Testis (tissue), 5 donors: ENCODE measurements at places on chromosomes 6 and 20. TPM values are rescaled to one million over a fixed set of nuclear protein-coding genes. Genes with fewer than 3 reads are reported as not detected.

HSPA12B gene
- 10.7 TPM for total RNA-seq

PLEKHG1 gene
- total RNA-seq, result 104 TPM

C20orf144 gene
- 40.0 TPM for total RNA-seq

GMPR gene
- total RNA-seq, result 215 TPM

- no peak for DNase-seq
Observed at GRCh38 chr20:33516882-33517281, 27.0 kb downstream of the CBFA2T2 start.

DNA sequence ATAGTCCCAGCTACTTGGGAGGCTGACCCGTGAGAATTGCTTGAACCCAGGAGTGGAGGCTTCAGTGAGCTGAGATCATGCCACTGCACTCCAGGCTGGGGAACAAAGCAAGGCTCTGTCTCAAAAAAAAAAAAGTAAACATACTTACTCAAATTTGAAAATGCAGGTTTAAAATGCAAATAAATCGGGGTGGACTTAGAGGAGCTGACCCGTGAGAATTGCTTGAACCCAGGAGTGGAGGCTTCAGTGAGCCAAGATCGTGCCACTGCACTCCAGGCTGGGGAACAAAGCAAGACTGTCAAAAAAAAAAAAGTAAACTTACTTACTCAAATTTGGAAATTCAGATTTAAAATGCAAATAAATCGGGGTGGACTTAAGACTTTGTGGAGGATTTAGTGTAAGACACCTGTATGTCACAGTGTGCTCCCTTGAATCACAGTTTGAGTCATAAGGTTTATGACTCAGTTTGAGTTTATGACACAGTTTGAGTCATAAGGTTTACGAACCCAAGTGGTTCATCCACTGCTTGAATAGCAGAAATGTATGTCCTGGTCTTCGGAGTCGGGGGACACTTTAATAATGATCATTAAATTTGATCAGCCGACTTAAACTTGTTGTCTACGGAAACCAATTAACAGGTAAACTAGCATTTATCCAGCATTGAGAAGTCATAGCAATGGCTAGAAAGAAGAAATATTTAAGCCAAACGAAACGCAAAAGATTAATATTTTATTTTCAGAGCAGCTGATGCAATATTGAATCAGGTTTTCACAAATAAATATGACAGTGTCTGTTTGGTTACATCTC is 6.8 kb upstream of the MRPS10 start:
- no peak for DNase-seq

DNA sequence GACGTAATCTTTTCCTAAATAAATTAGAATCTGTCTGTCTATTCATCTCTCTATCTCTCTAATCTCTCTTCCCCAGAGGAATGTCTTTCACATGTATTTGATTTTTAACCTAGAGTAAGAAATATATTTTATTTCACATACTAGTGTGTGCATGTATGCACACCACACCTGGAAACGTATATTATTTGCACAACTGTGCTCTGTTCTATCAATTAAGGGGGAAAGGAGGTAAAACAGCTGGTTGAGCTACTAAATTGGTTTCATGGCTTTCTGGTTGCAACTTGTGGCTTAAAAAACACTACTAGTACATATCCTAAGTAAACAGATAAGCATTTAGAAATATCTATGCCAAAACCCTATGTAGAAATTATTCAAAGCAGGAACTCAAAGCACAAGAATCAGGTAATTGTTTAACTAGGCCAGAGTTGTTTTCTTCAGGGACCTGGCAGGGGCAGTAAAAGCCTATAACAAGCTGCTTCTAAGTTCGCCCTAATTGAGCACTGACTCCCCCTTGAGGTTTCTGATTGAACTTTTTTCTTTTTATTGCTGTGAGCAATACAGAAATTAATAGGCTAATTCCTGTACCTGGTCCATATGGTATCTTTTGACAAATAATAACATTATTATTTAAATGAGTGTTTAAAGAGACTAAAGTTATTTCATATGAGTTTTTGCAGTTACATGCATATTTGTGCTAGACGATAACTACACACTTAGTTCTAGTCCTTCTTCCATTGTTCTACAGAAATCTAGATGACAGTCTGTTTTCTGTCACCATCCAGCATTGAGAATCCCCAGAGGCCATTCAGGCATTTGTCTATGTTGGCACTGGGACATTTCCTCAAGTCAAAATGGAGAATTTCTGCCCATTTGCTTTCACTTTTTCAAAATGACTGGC is 88.6 kb downstream of the MCHR2 start:
- peak; percentile 27 for DNase-seq

DNA sequence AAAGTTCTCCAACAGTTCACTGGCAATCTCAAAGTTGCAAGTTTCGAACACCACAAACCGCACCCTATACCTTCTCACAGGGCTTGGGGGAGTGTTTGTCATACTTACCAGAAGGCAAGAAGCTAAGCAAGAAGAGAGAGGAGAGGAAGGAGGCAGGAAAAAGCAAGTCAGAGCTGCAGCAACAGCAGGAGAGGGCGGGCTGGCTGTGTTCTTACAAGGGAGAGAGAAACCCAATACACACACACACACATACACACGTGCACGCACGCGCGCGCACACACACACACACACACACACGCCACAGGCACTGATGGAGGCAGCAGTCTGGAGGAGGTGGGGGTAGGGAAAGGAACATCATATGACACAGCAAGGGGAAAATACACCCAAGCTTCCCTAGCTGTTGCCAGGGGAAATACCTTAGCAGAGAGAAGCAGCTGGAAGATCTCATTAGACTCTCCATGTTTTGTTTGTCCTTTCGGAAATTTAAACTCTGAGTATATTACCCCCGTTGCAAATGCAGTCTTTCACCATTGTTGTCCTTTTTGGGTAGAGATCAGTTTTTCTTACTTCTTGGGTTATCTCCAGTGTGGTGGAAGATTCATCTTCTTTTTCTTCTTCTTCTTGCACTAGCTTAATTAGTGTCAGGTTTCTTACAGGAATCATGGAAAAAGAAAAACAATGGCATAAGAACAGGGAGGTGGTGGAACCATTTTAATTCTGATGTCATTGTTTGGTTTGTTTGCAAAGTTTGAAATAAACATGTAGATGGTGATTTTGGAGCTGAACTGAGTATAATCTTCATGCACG is at the start of gene TXLNB:
Gene TXLNB, minus strand, starts transcription at position 186 of the 807 bp plus-strand sequence. CDS start 3,099 bp downstream, outside the sequence.
- DNase-seq, result peak; percentile 83

DNA sequence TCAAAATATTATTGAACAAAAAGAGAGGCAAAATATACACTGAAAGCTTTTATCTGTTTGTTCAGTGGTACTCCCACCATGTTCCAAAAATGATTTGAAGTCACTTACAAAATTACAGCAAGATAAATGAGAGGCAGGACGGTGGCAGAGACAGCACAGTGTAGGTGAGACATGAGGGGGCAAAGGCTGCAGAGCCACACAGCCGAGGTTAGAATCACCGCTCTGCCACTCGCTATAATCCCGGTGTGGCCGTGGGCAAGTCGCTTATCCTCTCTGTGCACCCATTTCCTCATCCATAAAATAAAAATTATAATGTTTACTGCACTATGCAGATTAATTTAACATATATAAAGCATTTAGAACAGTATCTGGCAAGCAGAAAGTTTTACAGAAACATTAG is 140.1 kb upstream of the BEND6 start:
- no peak for DNase-seq

- DNase-seq, result no peak
Observed at GRCh38 chr20:8082989-8083388, 49.1 kb upstream of the PLCB1 start.

DNA sequence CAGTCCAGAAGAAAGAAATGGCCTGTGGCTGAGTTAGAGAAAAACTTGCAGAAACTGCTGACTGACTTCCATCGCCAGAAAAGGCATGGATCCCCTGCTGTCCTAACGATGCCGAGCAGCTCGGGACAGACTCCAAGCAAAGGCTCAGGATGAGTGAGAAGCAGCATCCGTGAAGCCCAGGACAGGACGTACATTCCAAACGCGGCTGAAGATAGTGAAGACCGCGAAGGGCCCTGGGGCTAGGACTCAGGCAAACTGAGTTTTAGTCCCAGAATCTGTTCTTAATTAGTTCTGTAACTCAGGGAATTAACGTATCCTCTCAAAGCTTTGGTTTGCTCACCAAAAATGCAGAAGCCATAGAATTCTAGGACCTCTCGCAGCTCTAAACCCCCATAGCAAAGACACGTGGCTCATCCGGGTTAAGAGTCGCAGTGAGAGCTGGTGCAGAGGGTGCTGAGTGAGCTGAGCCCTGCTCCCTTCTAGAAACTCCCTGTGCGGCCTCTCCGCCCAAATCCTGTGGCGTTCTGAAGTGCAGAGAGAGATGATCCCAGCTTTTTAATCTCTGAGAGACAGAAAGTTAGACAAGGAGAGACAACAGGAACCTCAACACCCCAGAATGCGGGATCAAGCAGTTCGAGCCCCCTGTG is 132.9 kb upstream of the THBS2 start:
- DNase-seq, result peak; percentile 49

DNA sequence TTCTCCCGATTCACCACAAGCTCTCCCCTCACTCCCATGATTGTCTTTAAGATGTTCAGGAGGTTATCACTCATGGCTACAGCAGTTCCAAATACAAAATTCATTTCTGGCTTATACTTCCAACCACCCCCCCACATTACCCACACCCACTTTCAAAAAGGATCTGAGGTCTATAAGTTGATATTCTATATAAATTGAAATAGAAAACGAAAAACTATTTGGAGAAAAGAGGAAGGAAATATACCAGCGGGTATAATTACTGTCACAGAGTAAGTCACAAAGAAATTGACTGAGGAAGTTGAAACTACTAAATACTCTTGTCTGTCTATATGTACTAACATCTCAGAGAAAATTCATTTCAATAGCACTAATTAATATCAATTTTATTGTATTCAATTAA is 112.7 kb upstream of the TNFAIP3 start:
- no peak for DNase-seq

DNA sequence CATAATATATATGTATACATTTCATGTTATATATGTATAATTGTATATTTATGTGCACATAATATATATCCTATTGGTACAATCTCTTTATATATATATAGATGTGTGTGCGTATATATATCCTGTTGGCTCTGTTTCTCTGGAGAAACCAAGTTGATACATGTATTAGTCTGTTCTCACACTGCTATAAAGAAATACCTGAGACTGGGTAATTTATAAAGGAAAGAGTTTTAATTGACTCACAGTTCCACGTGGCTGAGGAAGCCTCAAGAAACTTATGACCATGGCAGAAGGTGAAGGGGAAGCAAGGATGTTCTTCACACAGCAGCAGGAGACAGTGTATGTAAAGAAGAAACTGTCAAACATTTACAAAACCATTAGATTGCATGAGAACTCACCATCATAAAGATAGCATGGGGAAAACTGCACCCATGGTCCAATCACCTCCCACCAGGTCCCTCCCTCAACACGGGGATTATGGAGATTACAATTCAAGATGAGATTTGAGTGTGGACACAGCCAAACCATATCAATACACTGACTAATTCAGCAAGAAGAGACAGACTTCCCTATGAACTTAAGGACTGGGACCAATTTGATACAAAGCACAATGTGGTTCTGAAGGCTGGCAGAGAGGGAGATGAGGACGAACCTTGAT is 14.0 kb downstream of the CST3 start:
- no peak for DNase-seq

DNA sequence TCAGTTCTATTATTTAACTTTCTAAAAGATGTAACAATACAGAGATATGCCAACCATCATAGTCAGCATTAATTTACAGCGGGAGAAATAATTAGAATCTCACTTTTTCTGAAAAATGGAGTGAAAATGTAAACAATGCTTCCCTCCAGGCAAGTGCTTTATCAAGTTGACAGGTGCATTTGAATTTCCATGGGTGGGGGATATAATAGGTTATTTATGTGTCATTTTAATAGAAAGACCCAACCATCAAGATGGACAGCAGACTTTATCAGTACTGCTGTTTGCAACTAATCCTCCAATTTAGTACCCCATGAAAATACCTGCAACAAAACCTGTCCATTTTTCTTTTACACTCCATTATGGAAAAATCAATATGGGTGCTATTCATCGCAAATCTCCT is 780.1 kb downstream of the TFAP2A start:
- no peak for DNase-seq

- DNase-seq, result no peak
Observed at GRCh38 chr6:170434117-170434820, 118.8 kb downstream of the PSMB1 start.

DNA sequence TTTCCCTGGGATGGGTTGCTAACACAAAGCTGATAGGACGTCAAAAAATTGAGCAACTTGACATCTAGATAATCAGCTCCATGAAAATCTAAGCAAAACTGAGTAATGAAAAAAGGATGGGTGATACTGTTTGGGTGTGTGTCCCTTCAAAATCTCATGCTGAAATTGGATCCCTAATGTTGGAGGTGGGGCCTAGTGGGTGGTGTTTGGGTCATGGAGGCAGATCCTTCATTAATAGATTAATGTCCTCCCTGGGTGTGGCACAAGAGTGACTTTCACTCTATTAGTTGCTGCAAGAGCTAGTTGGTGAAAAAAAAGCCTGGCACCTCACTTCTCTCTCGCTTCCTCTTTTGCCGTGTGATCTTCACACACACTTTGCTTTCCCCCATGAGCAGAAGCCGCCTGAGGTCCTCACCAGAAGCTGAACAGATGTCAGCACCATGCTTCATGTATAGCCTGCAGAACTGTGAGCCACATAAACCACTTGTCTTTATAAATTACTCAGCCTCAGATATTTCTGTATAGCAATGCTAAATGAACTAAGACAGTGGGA is 160.9 kb downstream of the FRK start:
- no peak for DNase-seq

DNA sequence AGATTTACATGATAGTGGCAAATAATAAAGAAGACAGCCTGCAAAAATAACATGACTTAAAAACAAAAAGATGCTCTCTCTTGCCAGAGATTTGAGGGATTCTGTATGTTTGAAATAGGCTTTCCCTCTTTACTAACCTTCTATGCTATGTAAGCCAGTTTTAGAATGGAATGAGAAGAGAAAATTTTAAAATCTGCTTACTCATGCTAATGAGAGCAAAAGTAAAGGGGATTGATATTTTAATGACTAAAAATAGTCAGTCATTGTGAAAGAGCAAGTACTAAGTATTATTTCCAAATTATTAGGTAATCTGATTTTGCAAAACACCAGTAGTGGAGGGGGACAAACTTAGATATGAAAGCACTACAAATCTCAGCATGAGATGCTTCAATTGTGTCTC is 563.3 kb upstream of the ADGRB3 start:
- DNase-seq, result no peak

- DNase-seq, result no peak
Observed at GRCh38 chr6:132607544-132608233, 16.4 kb downstream of the TAAR2 start.

DNA sequence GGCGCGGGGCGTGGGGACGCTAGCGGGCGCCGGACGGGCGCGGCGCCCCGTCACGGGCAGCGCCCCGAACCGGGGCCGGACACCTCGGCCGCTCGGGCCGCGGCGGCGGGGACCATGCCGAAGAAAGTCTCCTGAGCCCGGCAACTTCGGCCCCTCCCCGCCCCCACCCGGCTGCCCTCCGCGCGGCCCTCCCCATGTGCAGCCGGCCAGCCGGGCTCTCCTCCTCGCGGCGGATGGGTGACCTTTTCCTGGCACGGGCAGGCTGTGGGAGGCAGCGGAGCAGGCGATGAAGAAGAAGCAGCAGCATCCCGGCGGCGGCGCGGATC is 278 bp downstream of the UST start:
- DNase-seq, result peak; percentile 68

GRCh38 chr20:47770935-47771334 is 14.3 kb downstream of the SULF2 start:
- no peak for DNase-seq

- DNase-seq, result no peak
Observed at GRCh38 chr6:41859356-41859755, 35.8 kb downstream of the USP49 start.
